ENCODE measurements at places on chromosomes 1 and 21. TPM values are rescaled to one million over a fixed set of nuclear protein-coding genes. Genes with fewer than 3 reads are reported as not detected.

The ADORA3 gene
- total RNA-seq: 5.8 TPM

The SPATA17 gene
- 3.2 TPM for total RNA-seq

The SPTA1 gene
- total RNA-seq: not detected

The IVL gene
- total RNA-seq: 43.4 TPM

The LCA5L gene
- 3.0 TPM for total RNA-seq

The CATSPERE gene
- total RNA-seq: 3.3 TPM

The C1orf94 gene
- total RNA-seq: not detected

The ZNF593OS gene
- total RNA-seq: not detected

The WNT2B gene
- total RNA-seq: 5.6 TPM

The KIRREL1 gene
- 19.7 TPM for total RNA-seq

The GBP5 gene
- total RNA-seq: 2.3 TPM
